Type B pancreatic cell (in vitro differentiated cells): ENCODE measurements at places on chromosomes 12 and 14.

GRCh38 chr12:82758749-82759330, 72.1 kb downstream of the TMTC2 start:
- H3K27ac ChIP-seq = no peak overlapping the region
- H3K4me1 ChIP-seq = peaks cover 8% of the 10 kb centered on the region
- no peaks in the 10 kb centered on the region for H3K27me3 ChIP-seq
- DNase-seq = no peak
- H3K4me3 ChIP-seq = no peak overlapping the region

DNA sequence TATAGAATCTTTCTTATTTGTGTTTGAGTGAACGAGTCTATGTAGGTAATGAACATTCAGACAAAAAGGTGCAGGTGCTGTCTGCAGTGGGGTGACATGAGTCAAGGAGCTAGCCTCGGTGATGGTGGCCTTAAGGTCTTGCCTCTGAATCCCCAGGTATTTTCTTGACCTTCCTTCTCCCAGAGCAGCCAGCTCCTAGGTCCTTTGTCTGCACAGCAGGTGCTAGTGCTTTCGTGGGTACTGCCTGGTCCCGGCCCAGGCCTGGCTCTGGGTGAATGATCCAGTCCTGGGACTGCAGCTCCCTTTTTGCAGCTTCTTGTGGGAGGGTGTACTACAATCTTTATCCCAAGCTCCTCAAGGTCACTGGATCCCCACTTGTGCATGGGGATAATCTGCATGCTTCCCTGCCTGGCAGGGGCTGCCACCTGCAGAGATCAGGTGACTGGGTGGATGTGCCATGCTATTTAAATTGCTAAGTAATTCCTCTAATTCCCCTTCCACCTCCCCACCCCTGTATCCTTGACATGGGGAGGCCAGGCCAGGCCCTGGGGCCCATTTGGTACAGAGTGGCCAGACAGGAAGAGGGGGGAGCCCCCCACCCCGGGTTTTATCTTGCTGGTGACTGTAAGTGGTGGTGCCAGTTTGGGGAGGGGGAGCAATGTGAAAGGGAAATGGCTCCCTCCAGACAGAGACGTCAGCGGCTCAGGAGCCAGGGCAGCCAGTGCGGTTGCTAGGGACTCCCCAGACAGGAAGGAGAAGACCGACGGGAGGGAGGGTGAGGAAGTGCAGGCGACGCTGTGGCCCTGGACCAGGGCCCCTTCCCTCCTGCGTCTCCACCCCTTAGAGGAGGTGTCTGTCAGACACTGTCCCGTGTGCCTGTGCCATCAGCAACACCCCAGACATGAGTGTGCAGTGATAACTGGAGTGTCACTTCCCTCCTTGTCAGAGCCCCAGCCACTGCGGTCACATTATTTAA, 6.7 kb downstream of the VASH1 start:
- no peak overlapping the region for H3K27ac ChIP-seq
- no peak overlapping the region for H3K4me3 ChIP-seq
- DNase-seq = peak; percentile 52
- peaks cover 3% of the 10 kb centered on the region for H3K36me3 ChIP-seq
- peaks cover 31% of the 10 kb centered on the region for H3K4me1 ChIP-seq

GRCh38 chr12:91637789-91638624, 455.4 kb upstream of the DCN start:
- peaks cover 7% of the 10 kb centered on the region for H3K27me3 ChIP-seq
- H3K36me3 ChIP-seq = peaks cover 6% of the 10 kb centered on the region
- no peak overlapping the region for H3K27ac ChIP-seq
- no peak overlapping the region for H3K4me3 ChIP-seq
- H3K4me1 ChIP-seq = no peaks in the 10 kb centered on the region
- no peak for DNase-seq

- H3K27ac ChIP-seq = no peak overlapping the region
- no peak for DNase-seq
- no peaks in the 10 kb centered on the region for H3K27me3 ChIP-seq
- no peak overlapping the region for H3K4me3 ChIP-seq
- peaks cover 18% of the 10 kb centered on the region for H3K36me3 ChIP-seq
Observed at GRCh38 chr14:58309086-58309485, 10.7 kb downstream of the ARID4A start.

- no peak overlapping the region for H3K4me3 ChIP-seq
- no peak for DNase-seq
- H3K27me3 ChIP-seq = peaks cover 6% of the 10 kb centered on the region
- H3K36me3 ChIP-seq = no peaks in the 10 kb centered on the region
- H3K27ac ChIP-seq = no peak overlapping the region
Observed at GRCh38 chr12:106114447-106115068, 24.2 kb downstream of the NUAK1 start.

- no peaks in the 10 kb centered on the region for H3K27me3 ChIP-seq
- peaks cover 58% of the 10 kb centered on the region for H3K36me3 ChIP-seq
- H3K4me3 ChIP-seq = no peak overlapping the region
- DNase-seq = no peak
Observed at GRCh38 chr12:68305278-68305677, 26.9 kb downstream of the MDM1 start.

GRCh38 chr14:103686831-103687485, 28.3 kb downstream of the XRCC3 start:
- H3K36me3 ChIP-seq = peaks cover 12% of the 10 kb centered on the region
- H3K4me1 ChIP-seq = no peaks in the 10 kb centered on the region
- no peak for DNase-seq
